Progenitor cell of endocrine pancreas (in vitro differentiated cells): ENCODE measurements at places on chromosomes 1 and 21.

DNA sequence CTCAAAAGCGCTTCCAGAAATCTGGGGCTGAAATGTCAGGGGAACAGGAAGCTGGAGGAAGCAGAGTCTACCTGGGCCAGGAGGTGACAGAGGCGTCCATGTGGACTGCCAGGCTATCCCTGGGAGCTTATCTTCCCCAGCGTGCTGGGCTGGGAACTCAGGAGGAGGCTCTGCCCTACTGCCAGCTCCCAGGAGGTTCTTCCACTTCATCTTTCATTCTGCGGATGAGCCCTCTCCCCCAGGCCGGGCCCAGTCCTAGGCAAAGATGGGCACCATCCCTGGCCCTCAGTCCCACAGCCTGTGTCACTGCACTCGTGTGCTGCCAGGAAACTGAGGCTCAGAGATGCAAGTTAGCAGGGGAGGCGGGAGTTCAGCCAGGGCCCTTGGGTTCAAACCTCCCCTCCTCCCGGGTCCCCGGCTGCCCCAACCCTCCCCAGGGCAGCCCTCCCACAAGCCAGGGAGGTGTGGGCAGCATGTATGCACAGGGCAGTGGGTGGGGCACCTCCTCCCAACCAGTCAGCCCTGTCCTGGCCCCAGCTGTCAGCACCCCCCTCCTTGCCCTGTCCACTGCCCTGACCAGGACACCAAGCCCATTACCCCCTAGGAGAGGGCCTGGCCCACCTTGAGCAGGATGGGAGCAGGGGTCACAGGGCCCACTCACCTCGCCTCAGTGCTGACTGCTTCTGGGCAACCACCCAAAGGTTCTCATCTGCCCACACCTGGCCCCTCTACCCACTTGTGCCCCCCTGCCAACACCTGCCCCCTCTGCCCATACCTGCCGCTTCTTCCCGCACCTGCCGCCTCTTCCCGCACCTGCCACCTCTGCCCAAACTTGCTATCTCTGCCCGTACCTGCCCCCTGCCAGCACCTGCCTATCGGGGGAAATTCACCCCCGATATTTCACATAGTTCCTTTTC, 226.0 kb downstream of the NPHP4 start:
- DNase-seq, result no peak

GRCh38 chr1:50023292-50024159, at the start of gene AGBL4:
TSS of gene AGBL4 (minus strand) at chr1:50023954.
- peak; percentile 31 for DNase-seq

DNA sequence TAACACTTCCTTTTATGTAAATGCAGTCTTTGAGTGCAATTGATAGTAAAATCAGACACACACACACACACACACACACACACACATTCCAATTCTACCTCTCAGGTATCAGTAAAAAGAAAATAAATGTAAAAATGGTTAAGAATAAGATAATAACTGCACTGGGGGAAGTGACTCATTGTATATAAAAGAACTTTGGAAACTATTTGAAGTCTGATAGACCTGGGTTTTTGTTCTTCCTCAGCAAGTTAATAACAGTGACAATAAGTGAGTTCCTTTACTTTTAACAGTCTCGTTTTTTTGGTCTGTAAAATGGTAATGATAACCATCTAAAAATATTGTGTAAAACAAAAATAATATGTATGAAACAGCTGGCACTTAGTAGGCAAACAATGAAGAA, 1815.0 kb downstream of the MRPL39 start:
- no peak for DNase-seq

- DNase-seq, result no peak
These were observed 175.1 kb upstream of the CSF3R start for GRCh38 chr1:36657826-36658225.

GRCh38 chr1:32470991-32471694, 6.3 kb downstream of the ZBTB8B start:
- DNase-seq, result no peak

DNA sequence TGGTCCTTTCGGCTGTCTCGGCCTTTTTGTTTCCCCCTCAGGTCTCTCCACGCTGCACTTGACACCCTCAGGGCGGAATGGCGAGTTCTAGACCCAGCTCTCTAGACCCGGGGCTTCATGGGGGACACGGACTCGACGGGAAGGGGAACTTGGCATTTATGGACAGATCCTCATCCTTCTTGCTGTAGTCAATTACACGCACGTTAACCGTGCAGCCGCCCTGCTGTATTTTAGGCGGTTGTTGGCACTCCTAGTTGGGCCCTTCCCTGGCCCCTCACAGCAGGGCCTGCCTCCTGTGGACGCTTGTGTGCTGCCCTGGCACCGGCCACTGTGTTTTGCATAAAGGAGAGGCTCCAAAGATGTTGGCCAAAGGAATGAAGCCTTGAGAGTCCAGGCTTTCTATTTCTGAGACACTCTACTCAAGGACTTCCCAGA, 558 bp upstream of the BTG3 start:
- DNase-seq, result no peak

GRCh38 chr1:77513839-77514763, 168.4 kb downstream of the ZZZ3 start:
- no peak for DNase-seq

GRCh38 chr1:89890085-89890752, 69.4 kb downstream of the LRRC8D start:
- DNase-seq, result no peak

GRCh38 chr1:25198663-25199252, 33.5 kb downstream of the SYF2 start:
- no peak for DNase-seq

DNA sequence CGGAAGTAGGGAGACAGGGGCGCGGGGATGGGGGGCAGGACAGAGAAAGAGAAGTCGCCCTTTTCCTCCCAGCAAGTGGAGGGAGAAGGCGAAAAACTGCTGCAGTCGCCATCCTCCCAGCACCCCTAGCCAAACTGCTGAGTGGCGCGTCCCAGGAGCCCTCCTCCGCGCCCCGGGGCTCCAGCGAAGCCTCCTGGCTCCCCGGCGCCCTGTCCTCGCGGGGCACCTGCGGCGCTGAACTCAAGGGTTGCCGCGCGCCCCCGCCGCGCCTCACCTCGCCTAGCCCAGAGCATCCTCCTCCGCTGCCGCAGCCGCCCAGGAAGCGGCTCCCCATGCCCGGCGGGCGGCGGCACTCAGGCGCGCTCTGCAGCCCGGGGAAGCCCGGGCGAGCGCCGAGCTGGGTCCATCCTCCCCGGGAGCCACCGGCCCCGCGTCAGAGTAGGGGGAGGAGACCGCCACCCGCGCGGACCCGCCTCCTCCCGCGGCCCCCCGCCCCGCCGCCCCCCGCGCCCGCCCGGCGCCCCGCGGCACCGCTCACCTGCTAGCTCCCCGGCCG, at the start of gene DAB1:
TSS of gene DAB1 (minus strand) at position 405 of the 556 bp plus-strand sequence. CDS start 133,030 bp downstream, outside the sequence.
- DNase-seq, result peak; percentile 19

- no peak for DNase-seq
These were observed 73.5 kb upstream of the ANGPTL3 start for GRCh38 chr1:62523860-62524259.

DNA sequence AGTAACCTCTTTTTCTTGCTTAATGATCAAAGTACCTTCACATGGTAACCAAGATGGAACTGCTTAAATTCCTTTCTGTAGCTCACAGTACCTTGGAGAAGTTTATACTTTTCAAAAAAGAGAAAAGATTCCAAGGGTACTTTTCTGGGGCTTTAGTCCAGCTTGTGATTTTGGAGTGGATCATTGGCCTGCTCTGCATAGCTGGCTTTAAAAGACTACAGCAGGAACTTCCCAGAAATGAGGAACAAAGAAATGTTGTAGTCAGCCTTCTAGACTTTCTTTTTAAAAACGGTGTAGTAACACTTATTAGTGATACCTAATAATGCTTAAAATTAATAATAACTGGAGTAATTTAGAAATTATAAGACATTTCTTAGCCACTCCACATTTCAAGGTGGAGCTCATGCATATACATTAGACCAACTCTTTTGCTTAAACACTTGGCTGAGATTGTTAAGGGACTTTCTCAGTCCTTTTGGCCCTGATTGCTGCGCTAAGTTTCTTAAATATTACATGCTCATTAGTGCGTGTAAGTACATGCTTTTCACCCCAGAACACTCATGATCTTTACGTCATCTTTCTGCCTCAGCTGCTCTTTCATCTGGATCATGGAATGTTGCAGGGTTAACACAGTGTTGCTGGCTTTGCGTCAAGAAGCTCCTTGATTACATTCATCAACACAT, 57.3 kb downstream of the SDCCAG8 start:
- no peak for DNase-seq

- no peak for DNase-seq
These were observed 256.2 kb upstream of the OLFM3 start for GRCh38 chr1:102252731-102253505.

DNA sequence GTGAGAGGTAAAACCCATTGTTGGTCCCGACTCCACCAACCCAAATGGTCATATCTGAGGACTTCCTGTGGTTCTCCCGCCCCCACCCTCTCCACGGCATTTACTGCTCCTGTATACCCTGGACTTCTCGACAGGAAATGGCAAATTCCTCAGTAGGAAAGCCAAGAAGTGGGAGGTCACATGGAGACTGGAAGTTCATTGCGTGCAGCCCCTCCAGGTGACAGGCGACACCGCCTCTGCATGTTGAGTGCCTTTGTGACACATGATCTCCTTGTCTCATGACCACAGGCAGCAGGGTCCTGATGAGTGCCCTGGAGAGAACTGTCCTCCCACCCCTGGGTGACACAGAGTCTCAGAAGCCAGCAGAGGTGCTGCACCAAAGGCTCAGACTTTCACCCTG, 24.2 kb downstream of the ERG start:
- DNase-seq, result no peak

DNA sequence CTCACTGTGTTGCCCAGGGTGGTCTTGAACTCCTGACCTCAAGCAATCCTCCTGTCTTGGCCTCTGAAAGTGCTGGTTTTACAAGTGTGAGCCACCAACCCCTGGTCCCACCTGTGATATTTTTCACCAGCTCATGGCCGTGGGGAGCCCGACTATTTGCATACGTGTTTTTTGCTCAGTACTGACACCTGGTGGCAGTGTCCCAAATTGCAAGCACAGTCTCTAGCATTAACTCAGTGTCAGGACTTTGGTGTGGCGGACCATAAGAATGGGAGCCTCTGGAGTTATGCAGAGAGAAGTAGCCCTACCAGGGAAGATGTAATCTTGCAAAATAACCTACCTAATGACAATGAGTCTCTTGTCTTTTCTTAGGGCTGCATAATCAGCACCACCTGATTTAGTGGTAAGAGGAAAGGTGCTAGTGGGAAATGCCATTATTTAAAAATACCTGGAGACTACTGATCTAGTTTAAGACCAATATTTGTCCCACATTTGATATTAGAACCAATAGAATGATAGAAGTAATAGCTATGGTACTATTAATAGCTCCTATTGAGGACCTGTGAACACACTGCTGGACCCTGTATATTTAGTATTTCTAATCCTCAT, 305.4 kb downstream of the DISC1 start:
- DNase-seq, result no peak

DNA sequence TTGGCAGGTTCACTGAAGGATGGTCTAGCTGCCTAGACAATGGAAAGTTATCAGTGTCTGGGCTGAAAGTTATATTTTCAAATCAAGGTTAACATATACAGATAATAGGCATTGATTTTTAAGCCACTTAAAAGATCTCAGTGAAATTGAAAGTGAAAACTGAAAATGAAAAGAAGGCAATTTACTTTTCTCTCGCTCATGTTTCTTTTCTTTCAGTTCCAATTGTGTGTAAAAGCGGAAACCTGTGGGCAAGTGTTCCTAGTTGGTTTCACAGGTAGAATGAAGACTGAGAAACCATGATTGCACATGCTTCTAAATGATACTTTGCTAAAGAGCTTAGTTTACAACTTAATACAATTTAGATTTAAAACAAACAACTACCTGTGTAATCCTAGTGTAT, 383.7 kb downstream of the ZP4 start:
- no peak for DNase-seq

DNA sequence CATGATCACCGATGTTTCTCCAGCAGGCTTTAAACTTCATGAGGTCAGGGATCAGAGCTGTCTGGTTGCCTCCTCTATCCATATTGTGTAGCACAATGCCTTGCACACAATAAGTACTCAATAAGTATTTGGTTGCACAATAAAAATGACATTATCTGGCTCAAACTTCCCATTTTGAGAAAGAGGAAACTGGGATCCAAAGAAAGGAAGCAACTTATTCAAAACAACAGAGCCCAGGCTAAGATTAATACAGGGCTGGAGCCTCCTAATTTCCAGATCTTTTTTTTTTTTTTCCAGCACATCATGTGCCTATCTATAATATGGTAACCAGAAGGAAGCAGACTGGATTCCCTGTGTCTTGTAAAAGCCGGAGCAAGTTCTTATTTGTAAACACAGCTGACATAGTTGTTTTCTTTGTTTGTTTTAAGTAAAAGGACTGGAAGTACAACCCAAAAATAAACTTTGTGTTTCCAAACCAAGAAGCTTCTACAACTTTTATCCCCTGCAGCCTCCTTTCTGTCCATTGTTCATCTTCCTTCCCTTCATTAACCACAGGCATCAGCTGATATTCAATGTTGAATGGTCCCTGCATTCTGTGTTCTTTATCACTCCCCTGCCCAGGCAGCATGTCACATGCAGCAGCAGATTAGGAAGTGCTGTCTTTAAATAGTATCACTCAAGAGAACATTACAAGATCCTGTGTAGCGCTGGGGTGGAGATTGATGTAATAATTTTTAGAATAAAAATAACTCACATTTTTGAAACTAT, 71.2 kb upstream of the HOOK1 start:
- DNase-seq, result no peak

GRCh38 chr1:47569681-47570470, 132.0 kb downstream of the FOXD2 start:
- DNase-seq, result no peak

DNA sequence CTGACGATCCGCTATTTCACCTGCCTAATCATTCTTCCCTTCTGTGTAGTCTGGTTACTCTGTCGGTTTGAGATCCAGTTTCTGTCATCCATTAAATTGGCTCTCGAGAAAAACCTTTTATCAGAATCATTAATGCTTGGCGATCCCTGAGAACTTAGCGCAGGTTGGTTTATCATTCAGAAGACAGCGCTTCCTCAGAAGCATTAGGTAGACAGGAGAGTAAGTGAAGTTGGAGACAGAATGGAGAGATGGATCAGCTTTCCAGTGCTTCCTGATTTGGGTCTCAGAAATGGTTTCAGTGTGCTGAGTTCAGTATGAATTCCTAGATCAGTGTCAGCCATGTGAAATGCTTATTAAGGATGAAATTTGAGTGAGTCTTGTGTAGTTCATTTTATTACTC, 1.3 kb downstream of the USP1 start:
- DNase-seq, result no peak

DNA sequence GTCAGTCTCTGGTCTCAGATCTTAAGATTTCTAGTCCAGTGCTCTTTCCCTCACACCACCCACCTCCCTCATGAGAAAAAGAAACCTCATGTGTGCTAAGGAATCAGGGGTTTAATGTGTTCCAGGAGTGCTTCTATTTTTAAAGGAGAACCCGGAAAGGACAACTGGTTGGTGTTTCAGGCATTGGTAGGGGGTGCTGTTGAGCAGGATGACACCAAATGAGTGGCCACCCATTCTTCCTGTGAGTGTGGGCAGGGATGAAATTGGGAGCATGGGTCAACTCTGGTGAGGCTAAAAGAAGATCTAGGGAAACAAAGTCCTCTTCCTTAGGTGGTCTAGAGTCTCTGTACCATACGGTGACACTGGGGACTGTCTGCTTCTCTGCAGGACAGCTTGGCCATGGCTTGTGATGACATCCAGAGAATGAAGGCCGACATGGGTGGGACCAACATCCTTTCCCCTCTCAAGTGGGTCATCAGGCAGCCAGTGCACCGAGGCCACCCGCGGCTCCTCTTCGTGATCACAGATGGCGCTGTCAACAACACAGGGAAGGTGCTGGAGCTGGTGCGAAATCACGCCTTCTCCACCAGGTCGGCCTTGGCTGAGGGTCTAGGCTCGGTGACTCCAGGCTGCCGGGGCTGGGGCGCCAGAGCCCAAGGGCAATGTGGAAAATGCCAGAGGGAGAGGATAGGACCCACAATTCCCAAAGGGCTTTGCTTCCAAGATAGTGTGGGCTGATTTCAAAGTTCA, 39.3 kb downstream of the VWA5B1 start:
- no peak for DNase-seq
